NK-92 treated with Interleukin-12 subunit alpha and Interleukin-12 subunit beta, amount 100 ng/mL, for 24 hours (cell line): ENCODE measurements at places on chromosomes 7 and 10.

DNA sequence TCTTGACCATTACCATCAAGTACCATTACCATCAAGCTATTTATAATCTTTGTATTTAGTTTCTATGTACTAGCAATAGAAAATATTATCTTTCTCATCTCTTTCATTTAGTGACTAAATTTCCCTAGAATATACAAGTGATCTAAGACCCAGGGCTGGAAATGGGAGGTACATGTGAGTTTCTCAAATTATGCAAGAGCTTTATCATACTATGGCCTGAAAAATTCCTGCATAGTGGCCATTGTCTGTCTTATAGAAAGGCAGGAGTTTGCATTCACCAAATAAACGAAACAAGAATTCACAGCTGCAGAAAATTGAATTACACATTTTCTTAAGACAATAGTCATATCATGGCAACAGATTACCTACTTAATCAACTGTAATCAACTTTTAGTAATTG is 50.7 kb upstream of the HDAC9 start:
- no peak for DNase-seq

DNA sequence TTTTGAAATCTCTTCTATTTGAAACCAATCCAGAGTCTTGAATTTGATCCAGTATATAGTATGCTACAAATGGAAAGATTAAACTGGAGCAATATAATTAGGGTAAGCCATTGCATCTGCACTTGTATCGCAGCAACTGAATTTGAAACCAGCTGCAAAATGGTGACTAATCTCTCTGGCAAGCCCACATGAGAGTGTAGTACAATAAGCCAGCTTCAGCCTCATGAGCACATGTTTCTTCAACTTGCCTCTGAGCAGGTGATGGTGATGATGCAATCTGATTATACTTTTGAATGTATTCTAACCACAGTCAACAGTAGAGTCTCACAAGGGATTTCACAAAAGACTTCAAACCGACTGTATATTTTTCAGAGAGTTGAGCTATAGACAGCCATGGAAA is 829 bp upstream of the RPA3 start:
- peak; percentile 36 for DNase-seq

DNA sequence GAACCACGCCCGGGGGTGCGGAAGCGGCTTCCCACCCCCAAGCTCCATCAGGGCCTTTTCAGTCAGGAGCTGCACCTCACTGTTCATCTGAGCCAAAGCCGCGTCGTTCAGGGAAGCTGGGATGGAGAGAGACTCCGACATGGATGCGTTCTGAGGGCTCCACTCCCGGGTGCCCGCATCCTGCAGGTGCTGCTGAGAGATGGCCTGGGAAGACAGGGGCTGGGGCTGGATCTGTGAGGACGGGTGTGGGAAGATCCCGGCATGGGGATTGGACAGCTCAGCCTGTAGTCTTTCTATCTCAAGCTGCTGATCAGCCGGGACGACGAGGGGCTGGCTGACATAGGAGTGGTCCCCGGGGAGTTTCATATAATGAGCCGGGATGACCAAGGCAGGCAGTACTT is 45.0 kb upstream of the NMT2 start:
- no peak for DNase-seq

GRCh38 chr7:84324136-84324630 is 129.6 kb upstream of the SEMA3A start:
- no peak for DNase-seq

- DNase-seq, result no peak
Measured at GRCh38 chr10:63692220-63692896, 171.2 kb downstream of the REEP3 start.

DNA sequence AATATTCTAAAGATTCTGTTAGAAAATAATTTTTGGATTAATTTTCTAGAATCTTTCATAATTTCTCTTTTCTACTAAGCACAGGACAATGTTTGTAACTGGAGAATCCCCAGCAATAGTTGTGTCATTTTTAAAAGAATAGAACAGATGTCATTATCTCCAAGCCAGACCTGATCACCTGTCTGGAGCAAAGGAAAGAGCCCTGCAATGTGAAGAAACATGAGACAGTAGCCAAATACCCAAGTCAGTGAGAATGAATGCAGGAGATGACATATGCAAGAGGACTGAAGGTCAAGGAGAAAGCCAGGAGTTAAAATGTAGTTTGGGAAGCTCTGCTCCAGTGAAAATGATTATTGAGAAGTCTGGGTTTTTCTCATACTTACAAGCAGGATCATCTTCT is 25.4 kb upstream of the ZNF138 start:
- DNase-seq, result no peak

- DNase-seq, result no peak
Measured at GRCh38 chr10:128695931-128696330, 569.7 kb upstream of the MKI67 start.

DNA sequence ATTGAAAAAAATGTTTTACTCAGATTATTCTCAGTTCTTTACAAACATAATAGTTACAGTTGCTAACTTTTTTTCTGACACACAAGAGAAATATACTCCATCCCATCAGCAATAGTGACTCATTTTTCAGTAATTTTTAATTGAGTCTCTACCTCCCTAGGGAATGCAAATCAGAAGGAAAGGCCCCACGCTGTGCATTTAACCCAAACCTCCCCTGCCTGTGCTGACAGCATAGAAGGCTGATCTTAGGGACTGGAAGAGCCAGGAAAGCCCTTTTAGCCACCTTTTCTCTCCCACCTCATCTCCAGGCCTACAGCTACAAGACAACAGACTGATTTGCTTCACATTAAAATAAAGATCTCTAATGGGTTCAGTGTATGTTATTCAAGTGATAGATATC is 24.7 kb upstream of the PIK3CG start:
- DNase-seq, result no peak

DNA sequence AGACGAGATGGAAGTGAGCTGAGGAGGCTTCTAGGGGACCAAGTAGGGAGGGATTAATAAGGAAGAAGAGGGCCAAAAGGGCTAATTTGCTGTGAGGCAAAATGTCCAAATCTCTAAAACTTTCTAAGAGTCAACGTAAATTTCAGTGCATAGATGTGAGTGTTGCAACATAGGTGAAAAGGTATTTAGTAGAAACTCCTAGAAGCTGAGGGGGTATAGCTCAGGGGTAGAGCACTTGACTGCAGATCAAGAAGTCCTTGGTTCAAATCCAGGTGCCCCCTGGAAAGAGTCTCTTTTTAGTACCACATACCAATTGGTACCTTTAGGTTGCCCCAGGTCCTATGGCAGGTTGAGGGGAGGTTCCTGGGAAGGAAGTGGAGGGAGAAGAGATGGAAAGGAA is 48.7 kb upstream of the ZNF746 start:
- no peak for DNase-seq

GRCh38 chr7:25118048-25118753 is 6.9 kb downstream of the CYCS start:
- DNase-seq, result no peak

- no peak for DNase-seq
Measured at GRCh38 chr10:32054094-32054493, 2.1 kb downstream of the KIF5B start.

- DNase-seq, result no peak
Measured at GRCh38 chr7:69476416-69476815, 121.9 kb upstream of the AUTS2 start.

DNA sequence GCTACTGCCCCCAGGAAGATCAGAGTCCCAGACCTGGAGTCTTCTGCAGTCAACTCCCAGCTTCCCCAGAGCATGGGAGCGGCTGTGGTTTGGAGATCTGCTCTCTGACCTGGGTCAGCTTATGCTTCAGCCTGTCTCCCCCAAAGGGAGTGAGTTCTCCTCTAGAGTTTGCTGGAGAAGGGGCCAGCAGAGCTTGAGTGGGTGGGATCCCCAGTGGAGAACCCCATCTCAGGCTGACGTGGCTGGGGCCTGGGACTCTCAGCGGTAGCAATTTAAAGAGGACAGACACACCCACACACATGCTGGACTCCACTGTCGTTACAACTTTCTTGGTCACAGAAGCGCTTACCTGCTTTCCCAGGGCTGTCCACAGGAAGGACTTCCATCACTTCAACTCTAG is 6.3 kb downstream of the UNC5B start:
- no peak for DNase-seq

- no peak for DNase-seq
Measured at GRCh38 chr10:68212721-68213352, 19.1 kb downstream of the ATOH7 start.

GRCh38 chr10:50600831-50601477 is 22.8 kb downstream of the SGMS1 start:
- no peak for DNase-seq

GRCh38 chr10:17548770-17549169 is 68.4 kb downstream of the HACD1 start:
- DNase-seq, result no peak

DNA sequence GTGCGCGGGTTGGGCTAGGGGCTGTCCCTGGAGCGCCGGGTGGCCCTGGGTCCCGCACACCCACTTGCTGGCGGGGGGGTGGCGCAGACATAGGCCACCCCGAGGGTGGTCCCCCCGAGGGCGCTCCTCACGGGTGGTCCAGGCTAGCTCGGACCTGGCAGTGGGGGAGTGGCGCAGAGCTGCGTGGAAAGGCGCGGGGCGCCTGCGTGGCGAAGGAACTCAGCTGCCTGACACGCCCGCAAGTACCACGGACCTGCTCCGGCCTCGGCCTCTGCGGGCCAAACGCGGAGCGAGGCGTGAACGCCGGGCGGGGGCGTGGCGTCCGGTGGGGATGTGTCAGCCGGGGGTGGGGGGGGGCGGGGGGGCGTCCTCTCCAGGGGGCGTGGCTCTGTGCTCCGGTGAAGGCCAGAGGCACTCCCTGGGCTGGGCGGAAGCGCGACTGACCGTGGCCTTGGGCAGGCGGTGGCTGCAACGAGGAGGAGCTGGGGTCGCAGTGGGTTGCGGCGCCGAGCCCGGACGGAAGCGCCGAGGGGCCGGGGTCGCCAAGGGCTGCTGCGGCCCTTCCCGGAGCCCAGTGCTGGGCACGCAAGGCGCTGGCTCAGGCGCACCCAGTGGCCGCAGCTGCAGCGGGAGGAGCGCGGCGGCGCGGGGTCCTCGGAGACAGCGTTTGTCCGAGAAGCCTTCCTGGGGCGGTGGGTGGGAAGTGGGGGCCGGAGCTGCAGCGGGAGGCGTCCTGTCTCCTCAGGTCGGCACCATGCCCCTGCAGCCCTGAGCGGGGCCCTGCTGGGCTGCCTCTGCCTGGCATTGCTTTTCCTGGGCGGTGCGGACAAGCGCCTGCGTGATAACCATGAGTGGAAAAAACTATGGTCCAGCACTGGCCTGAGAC is 58.9 kb upstream of the NUPR2 start:
- no peak for DNase-seq

DNA sequence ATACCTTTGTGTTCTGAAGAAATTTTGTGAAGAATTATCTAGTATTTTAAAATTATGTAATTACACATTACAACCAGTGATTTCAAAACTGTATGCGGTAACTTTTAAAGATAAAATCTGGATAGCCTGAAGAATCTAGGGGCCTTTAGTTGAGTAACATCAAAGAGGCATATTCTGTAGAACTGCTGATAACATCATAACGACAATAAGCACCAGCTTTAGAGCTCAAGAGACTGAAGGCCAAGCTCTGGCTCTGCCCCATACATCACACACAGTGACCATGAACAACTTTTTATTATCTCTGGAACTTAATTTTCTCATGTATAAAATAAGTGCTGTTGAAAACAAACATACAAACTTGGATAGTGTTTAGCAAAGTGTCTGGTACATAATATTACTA is 121.1 kb upstream of the RHOBTB1 start:
- no peak for DNase-seq

DNA sequence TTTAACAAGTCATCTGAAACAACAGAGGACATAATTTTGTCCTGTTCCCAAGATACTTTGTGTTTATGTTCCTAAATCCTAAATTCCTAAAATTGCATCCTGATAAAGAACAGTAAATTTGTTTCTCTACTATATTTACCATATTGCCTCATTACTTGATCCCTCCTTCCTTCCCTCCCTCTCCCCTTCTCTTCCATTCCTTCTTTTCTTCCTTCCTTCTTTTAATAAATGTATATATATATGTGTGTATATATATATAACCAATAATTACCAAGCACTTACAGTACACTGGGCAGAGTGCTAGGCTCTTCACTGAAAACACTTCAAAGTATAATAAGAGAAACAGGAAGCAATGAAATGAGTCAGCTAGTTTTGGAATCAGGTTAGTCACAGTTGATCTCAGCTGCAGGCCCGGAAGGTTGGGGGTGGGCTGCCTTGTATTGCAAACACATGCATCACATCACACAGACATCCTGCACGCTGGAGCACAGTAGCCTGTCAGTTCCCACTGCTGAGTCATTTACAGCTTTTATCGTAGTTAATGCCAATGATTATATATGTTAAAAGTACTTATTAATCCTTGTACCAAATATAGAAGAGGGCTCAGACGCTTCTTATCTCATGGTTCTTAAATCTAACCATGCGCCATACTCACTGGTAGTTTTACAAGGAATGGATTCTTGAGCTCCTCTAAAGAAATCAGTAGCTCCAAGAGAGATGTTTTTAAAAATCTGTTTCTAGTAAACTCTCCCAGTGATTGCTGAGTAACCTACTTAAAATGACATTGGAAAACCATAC is 551.7 kb downstream of the GRM8 start:
- DNase-seq, result peak; percentile 93

- DNase-seq, result no peak
Measured at GRCh38 chr10:130787243-130787642, 524.3 kb downstream of the TCERG1L start.

DNA sequence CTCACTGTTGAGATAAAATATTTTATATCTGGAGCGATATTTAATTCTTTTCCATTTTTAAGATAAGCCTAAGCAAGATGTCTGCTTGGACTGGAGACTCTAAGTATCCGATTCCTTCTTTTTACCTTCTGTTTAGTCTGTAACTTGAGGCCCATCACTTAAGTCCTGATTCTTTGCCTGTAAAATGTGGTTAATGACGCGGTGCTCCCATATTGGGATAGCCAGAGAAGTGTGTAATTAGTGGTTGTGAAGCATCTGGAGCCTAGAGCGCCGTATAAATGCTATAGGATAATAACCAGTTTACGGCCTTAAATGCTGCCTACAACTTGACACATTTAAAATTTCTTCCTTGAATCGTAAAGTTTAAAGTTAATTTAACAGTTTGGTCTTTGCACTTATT is 132.9 kb downstream of the CHN2 start:
- DNase-seq, result no peak

- DNase-seq, result no peak
Measured at GRCh38 chr10:77110757-77111156, 526.9 kb downstream of the KCNMA1 start.
